Astrocyte (in vitro differentiated cells and primary cell): ENCODE measurements at places on chromosomes 7 and 10.
A peak's percentile ranks its signal among the peaks of the same experiment; 100 is the strongest.

DNA sequence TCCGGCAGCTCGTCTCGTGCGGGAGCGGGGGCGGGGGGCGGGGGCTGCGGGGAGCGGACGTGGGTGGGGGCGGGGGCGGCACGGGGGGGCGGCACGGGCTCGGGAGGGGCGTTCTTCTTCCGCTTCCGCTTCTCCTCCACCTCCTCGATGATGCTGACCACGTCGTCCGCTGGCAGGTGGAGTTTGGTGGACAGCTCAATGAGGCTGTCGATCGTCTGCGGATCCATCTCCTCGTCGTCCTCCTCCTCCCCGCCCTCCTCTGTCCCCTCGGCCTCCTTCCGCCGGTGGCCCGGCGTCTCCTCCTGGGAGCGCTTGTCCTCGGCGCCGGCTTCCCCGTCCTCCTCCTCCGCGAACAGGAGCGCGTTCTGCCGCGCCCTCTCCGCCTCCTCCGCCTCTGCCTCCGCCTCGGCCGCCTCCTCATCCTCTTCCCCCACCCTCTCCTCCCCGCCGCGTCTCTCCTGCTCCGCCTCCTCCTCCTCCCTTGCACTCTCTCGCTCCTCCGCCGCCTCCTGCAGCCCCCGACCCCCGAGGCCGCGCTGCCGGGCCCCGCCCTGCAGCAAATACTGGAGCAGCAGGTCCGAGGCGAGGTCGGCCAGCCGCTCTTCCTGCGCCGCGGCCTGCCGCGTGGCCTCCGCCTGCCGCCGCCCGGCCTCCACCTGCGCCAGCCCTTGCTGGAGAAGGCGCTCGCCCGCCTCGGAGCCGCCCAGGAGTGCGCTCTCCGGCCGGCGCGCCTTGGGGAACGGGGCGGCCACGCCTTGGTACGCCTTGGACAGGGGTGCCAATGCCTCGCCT lies 1.9 kb downstream of the VGF start:
- no peak for DNase-seq

GRCh38 chr10:87875929-87876571 lies 12.6 kb downstream of the PTEN start:
- DNase-seq, result no peak

GRCh38 chr10:104819731-104820130 lies 178.6 kb downstream of the SORCS3 start:
- no peak for DNase-seq

- DNase-seq, result peak; percentile 87
Observed at GRCh38 chr7:9937944-9938631, 1035.6 kb upstream of the PHF14 start.

DNA sequence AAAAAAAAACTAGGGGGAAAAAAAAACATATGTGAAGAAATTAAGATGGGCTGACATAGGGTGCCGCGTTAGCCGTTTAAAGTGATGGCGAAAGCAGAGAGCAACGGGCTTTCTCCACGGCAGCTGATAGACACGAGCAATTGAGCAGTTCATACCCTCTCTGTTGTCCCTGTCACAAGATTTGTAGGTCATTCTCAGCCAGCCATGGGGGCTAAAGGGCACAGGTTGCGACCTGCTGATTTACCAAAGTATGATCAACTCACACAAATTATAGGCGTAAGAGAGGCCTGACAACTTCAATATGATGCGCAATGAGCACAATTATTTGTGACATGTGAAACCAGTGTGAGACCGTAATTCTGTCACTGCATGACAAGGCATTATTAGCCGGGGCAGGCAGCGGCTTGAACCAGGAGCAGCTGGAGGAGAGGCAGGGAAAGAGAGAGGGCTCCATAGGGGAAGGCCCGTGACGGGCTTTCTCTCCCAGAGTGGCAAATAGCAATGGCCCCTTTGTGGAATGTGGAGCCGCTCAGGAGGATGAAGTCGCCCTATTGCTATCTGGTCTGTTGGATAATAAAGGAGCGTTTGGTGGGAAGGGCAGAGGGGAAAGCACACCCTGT lies 195.1 kb upstream of the HABP2 start:
- no peak for DNase-seq

DNA sequence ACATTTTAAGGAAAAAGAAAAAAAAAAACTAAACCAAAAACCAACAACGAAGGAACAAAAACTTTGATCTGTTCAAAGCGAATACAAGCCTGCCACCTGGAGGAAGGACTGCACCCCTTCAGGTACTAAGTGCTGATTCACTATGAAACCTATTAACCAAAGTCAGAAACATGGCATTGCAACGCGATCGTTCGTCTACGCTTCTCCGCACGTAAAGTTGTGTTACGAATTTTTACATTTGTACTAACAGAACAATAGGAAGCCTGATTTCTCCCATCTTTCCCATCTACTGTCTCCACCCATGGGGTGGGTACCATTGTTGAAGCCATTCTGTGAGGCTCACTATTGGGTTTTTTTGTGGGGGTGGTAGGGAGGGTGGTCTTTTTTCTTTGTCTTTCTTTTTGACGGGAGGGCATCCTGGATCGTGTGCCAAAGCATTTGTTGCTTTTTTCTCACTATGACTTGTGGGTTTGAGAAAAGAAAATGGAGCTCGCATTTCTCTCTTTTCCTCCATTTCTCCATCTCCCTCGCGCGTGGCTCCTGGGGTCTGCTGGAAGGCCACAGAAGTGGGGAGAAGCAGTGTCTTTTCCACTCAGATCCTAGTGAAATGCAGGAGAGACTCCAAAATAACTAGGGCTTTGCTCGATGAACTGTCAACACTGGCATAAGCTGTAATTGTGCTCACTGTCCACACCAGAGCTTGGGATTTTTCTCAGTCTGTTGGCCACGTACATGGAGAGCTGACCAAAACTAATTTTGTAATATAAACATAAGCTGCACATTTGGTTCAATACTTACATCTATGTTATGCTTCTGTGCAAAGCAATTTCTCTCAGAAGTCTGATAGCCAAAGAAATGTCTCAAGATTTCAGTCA lies 100.9 kb upstream of the YAE1 start:
- peak; percentile 45 for DNase-seq

- DNase-seq, result peak; percentile 80
Observed at GRCh38 chr7:84331616-84332015, 137.0 kb upstream of the SEMA3A start.

GRCh38 chr10:11755512-11756263 lies 13.5 kb downstream of the ECHDC3 start:
- no peak for DNase-seq

DNA sequence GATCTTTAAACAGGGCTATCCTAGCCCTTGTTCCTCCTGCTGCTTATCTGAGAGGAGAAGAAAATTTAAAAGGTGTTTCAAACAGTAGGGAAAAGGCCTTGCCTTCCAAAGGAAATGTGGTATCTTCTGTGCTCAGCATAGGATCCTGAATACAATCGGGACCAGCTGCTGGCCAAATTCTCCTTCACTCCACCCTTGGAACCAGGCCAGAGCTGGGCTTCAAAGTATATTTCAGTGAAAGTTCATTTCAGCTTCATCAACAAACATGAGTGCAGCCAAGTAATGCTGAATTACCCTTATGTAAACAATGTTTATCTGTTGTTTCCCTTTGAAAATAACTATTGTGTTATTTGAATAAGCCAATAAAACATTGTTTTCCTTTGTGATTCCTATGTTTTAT lies 146.5 kb upstream of the MEOX2 start:
- no peak for DNase-seq

- peak; percentile 78 for DNase-seq
Observed at GRCh38 chr10:113736576-113736975, 14.9 kb upstream of the PLEKHS1 start.

DNA sequence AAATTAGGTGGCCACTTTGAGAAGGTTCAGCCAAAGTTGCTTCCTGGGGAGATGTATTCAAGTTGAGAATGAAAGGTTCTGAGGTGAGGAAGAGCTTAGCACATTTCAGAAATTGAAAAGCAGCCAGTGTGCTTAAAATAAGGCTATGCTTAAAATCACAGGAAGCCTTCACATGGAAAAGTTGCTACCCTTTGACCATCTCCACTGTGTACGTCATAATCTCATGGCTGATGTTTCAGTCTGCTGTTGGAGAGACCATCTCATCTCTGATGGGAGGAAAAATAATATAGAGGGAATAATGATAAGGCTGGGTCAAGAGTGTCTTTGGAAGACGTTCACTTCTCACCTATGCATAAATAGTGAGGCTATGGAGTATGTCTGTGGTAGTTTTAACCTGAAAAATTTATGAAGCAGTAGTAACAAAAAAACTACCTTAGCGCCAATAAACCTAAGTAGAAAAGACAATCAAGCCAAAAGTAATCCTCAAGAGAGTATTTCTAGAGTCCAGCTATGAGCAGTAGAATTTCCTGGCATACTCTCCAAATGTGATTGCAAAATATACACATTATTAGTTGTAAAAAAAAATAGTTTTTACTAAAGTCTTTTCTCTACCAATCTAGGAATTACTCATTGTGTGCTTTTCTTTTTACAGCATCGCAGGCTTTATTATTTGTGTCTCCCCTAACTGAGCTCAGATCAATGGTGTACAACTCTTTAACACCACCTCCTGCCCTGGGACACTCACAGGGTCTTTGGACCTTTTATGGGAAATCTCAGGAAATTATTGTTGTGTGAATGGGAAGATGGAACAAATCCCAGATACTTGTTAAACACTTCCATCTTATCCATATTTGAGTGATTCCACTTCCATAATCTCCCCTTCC lies 435.2 kb upstream of the LRGUK start:
- DNase-seq, result no peak

- no peak for DNase-seq
Observed at GRCh38 chr7:17069146-17069545, 187.4 kb upstream of the AGR3 start.

GRCh38 chr10:51768886-51769465 lies 69.6 kb upstream of the CSTF2T start:
- no peak for DNase-seq

DNA sequence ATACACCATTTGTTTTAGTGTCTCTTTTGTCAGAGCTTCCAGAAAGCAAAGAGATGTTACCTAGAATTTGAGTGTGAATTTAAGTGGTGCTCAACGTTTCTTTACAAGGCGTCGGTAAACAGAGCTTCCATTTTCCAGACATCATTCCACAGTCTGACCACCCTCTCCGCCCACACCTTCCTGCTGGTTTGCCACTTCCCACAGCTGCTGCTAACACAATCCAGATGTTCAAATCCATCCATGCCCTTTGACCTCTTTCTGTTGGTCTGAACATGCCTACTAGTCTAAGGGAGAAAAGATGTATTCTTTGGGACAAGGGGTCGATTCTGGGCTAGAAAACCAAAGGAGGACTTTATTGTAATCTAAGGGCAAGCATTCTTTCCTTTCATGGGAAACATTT lies 86.1 kb downstream of the FAM107B start:
- peak; percentile 83 for DNase-seq

- no peak for DNase-seq
Observed at GRCh38 chr7:33423646-33424020, 294.3 kb downstream of the BBS9 start.

GRCh38 chr10:90977162-90977854 lies 56.4 kb upstream of the ANKRD1 start:
- DNase-seq, result no peak

GRCh38 chr10:77516575-77516974 lies 121.0 kb downstream of the KCNMA1 start:
- DNase-seq, result no peak

DNA sequence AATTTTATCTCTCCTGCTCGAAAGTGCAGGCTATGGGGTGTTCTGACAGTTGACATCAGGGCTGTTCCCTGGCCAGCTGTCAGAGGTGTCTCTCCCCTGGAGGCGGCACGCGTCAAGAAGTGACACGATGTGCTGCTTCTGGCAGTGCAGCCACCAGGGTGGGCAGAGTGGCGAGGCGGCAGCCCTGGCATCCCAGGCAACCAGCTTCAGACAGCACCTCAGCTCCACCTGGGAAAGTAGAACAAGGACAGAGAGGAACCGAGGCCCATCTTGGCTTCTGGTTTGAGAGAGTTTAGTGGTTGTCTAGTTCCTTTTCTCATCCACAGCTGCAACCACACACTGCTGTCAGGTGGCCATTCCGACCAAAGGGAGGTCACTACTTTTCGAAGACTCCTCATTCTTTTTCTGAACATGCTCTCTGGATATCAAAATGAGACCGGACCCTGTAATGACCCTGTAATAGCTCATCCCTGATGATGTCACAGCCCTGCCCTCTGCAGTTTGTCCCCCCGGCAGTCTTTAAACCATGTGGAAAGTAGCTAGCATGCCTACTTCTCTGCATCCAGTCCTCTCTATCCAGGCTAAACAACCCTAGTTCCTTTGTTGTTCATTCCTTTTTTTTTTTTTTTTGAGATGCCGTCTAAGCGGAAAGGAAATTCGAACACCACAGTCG lies 381.0 kb upstream of the NRP1 start:
- DNase-seq, result no peak

DNA sequence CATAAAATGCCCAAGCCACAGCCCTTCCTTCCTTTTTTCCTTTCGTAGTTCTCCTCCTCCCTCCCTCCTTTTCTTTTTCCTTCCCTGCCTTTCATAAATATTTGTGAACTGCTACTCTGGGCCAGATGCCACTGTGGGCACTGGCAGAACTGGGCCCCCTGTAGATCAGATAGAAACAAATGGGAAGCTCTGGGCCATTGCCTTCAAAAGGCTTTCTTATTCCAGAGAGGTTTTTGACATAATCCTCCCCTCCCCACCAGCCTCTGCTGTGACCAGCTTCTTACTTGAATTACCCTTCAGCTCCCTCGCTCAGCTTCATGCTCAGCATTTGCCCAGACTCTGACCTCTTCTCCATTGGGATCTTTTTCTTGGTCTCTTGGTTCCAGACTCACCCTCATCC lies 886.8 kb downstream of the LRMDA start:
- no peak for DNase-seq
